ENCODE measurements at places on chromosomes 4 and X.

- no peak for DNase-seq
These were observed at the start of gene SERTM2 for GRCh38 chrX:111511477-111511876. Gene SERTM2, plus strand, starts transcription at chrX:111511645. Its CDS starts 7,213 bp downstream, at chrX:111518858.

- no peak for DNase-seq
These were observed 11.7 kb upstream of the TENM3 start for GRCh38 chr4:182231496-182231895.

DNA sequence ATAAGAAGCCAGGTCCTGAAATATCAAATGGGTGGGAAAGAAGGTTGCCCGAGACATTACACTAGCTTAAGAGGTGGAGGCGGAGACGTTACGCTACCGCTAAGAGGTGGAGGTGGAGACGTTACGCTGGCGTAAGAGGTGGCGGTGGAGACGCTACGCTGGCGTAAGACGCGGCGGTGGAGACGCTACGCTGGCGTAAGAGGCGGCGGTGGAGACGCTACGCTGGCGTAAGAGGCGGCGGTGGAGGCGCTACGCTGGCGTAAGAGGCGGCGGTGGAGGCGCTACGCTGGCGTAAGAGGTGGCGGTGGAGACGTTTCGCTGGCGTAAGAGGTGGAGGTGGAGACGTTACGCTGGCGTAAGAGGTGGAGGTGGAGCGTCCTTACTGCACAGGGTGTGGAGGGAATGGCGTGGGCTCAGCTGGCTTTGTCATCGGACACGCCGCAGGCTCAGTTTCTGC, 12.8 kb downstream of the CYP4V2 start:
- no peak for DNase-seq

DNA sequence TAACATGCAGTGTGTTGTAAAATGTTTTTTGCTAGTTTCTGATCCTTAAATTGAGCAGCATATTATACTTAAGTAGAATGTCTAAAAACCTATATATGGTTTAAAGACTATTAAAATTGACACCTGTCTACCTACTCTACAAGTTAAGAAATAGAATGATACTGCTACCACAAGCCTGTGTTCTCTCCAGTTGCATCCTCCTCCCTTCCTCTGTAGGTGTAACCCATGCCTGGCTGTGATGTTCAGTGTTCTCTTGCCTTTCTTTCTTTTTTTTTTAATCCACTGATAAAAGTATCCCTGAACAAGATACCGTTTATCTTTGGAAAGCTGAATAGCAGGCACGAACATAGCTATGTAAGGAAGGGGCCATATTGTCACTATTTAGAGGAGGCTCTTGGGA, 99.1 kb downstream of the KDM6A start:
- DNase-seq = no peak

DNA sequence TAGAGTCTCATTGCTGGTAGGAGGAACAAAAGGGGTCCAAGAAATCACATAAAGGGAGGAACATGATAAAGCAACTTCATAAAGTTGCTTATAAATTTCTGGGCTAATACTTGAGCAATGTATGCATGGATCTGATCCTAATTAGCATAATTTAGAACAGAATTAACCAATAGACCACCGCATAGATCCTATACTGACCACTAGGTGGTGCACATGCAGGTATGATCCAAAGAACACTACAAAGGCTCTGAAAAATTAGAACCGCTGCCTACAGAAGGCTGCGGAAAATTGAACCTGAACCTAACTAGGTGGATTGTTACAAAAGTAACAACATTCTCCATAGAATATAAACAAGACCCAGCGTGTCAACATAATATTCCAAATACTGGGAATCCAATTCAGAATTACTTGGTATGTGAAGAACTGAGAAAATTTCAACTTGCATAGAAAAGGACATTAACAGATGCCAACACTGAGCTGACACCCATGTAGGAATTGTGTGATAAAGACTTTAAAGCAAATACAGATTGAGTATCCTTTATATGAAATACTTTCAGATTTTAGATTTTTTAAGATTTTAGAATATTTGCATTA, 23.3 kb downstream of the BRCC3 start:
- no peak for DNase-seq

DNA sequence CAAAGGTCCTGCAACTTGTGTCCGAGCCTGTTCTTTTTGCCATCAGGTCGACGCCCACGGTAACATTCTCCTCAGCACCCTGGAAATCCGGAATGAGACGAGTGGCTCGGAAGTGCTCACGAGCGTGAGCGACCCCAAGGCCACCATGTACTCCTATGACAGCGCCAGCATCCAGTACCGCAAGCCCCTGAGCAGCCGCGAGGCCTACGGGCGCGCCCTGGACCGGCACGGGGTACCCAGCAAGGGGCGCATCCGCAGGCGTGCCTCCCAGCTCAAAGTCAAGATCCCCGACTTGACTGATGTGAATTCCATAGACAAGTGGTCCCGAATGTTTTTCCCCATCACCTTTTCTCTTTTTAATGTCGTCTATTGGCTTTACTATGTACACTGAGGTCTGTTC, 37.9 kb downstream of the COMMD8 start:
- no peak for DNase-seq

GRCh38 chr4:41839916-41840854, 91.7 kb upstream of the PHOX2B start:
- no peak for DNase-seq

DNA sequence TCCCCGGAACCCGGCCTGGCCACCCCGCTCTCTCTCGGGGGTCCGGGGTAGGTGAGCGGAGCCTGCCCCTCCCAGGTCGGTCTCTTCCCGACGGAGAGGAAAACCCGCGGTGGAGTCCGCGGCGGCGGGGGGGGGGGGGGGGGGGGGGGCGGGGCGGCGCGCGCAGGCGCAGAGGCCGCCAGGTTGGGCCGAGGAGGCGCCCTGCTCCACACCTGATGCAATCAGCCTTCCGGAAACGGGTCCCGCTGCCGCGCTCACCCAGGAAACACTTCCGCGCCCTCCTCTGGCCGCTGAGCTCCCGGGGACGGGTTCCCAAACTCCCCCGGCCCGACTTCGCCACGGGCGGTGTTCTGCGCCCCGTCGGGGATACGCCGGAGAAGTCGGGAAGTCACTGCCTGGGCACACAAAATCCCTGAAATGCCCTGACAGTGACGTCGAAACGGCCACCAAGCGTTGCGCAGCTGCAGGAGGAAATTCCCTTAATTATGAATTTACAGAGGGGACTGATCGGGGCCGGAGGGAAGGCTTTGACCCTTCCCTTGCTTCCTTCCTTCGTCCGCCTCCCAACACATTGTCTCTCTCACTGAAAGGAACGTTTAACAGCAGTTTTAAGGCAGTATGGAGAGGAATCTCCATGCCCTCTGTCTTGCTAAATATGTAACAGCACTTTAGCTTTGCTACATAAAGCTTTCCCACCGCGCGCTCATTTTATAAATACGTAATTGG, 2.1 kb upstream of the APBB2 start:
- peak; percentile 90 for DNase-seq

DNA sequence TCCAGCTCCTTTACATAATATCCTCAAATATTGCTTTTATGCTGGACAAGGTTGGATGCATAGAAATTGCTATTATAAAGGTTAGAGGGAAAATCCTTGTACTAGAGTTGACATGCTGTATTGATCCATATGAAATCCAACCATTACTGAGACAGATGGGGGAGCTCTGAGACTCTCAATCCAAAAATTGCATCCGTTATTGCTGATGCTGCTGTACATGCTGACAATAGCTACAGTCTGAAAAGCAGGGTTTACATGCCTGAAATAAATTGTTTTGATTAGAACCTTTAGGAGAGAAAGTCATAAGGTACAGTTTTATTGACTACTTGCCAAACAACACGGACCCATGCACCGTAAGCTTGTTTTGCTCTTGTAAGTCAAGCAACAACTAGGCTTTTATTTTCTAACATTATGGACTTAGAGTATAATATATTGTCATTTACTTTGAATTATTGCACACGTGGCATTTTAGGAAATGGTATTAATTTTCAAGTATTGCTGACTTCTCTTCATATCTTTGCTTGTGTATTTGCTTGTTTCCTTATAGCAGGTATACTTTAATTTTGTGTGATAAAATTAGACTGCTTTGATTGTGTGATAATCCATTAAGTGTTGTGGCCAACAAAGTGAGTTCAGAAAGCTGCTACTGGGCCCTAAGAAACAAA, 1365.2 kb downstream of the STIM2 start:
- DNase-seq = peak; percentile 1

DNA sequence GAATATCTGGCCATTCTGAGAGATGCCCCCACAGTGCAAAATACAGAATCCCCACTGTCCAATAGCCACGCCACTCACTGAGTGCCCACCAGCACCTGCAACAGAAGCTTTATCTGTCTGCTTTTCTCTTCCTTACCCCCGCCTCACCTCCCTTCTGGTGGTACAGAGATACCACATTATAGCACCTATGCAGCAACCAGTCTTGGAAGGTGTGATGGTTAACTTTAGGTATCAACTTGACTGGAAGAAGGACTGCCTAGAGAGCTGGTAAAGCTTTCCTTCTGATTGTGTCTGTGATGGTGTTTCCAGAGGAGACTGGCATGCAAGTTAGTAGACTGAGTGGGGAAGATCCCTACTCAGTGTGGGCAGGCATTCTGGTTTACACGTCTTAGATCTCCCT, 61.8 kb upstream of the TXK start:
- no peak for DNase-seq

DNA sequence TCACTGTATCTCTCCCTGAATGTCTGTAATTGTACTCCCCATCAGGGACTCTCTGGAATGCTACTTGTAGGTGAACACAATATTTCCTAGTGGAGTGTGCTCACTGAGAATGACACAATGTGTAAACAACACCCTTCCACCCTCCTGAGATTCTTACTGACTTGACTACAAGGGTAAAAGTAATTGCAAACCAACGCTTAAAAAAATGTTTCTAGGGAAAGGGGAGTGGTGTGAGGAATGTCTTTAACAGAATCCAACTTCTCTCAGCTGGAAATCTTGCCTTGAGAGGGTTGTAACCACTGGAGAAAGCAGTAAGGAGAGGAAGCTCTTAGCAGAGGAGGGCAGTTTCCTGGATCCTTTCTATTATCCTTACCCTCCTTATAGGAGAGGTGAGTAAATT, 5.1 kb upstream of the RAPGEF2 start:
- DNase-seq = no peak

DNA sequence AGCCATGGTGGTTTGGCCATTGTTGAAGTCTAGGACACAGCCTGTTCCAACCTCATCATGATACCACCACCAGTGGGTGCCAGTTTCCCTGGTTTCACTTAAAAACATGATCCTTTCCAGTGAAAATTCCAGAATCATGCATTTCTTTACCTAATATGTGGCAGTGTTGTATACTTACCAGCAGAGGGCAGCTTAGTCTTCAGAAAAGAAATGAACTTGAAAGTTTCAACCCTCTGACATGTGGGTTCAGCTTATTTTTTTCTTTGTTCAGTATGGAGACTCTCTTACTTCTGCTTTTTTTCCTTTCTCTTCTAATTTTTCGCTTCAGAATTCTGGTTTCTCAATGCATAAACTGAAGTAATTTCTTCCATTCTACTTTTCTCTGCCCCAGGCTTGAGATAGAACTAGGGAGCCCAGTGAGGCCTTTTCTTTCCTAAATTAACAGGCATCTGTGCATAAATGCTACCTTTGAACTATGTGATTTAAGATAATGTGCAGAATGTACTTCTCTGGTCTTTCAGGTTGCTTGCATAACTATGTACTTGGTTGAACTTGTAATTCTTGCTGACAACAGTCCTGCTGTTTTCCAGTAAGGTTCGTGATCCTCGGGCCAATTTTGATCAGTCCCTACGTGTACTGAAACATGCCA, 10.7 kb downstream of the LIAS start:
- peak; percentile 45 for DNase-seq

DNA sequence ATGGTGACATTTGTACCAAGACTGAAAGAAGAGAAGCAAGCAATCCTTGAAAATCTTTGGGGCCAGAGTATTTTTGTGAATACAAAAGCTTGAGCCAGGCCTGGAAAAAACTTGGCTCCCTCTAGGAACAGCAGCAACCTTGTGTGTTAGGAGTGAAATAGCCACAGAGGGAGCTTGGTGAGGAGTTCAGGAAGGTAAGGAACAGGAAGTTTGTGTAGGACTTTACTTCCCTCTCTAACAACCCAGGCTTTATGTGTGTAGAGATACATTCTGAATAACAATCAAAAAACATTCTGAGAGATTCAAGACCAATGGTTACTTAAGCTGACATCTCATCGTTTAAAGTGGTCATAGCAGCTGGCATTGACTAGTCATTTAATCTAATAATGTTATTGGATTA, 668.5 kb downstream of the PCDH18 start:
- DNase-seq = no peak

DNA sequence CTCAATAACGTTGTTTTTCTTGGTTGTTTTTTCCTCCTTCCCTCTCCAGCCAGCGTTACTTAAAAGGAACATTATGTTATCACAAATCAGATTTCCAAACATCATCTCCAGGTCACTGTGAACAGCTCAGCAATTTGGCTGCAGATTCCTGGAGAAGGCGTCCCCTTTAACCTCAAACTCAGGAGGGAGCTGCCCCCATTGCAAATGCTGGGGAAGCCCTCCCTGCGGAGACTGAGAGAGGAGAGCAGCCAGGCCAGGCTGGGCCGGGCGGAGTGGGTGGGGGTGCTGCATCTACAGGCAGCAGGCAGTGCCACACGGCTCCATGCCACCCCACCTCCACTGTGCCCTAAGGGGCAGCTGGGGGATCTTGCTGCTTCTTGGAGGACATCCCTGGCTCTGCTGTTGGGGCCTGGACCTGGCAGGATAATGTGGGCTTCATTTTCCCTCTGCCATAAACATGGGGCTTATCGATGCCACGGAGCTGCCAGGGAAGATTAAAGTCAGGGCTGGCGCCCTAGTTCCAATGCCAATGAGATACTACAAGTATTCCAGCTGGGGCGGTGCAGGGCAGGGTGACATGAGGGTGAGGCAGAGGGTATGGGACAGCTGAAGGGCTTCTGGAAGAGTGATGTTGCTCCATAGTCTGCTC, 148.8 kb downstream of the PJA1 start:
- no peak for DNase-seq

DNA sequence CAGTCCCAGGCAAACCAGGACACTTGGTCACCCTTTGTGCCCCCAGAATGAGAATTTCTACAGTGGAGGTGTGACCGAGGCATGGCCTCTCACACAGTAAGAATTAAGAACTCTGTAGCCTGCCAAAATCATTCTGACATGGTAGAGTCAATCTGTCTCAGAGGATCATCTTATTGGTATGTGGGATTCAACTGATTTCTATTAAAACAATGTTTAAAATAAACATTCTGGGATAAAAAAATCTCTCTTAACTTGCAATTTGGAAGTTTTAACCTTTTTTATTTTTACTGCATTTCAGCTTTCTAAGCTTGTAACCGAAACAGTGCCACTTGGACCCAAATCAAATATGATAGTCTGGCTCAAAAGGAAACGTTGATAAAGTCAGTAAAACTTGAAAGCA, 165.4 kb upstream of the LDB2 start:
- DNase-seq = no peak

- DNase-seq = no peak
These were observed 153.6 kb downstream of the RASL11B start for GRCh38 chr4:53015681-53016080.

DNA sequence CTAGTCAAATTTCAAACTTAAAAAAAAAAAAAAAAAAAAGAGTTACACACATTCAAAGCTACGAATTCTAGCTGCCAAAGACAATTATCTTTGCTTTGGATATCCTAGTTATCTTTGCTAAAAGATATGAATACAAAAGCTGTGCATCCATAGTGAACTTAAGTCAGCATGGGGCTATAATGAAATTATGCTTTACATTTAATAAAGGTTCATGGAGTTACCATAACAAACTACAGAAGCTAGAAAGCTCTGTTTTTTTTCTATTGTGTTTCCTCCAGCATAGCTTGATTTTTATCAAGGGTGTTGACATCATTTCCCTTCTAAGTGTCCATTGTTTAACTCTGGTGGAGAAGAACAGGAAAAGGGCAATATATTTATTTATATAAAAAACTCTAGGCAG, 234.1 kb downstream of the ANKRD50 start:
- DNase-seq = no peak

- DNase-seq = no peak
These were observed 223.9 kb upstream of the EPHA5 start for GRCh38 chr4:65893957-65894755.
